ENCODE measurements at places on chromosomes 6 and 20.

DNA sequence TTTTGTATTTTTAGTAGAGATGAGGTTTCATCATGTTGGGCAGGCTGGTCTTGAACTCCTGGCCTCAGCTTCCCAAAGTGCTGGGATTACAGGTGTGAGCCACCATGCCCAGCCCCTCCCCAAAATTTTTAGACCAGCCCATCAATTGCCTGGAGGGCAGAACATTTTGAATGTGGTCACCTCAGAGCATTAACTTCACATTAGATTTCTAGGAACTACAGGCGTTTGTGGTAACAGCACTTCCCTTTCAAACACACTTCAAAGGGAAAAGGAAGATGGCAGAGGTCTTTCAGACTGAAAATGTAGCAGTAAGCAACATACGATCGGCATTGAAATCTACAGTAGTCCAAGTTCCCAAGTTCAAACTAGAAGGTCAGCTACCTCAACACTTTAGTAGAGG lies 12.3 kb upstream of the SLA2 start:
- no peak for DNase-seq

GRCh38 chr6:139965393-139965792 lies 590.9 kb upstream of the CITED2 start:
- no peak for DNase-seq

DNA sequence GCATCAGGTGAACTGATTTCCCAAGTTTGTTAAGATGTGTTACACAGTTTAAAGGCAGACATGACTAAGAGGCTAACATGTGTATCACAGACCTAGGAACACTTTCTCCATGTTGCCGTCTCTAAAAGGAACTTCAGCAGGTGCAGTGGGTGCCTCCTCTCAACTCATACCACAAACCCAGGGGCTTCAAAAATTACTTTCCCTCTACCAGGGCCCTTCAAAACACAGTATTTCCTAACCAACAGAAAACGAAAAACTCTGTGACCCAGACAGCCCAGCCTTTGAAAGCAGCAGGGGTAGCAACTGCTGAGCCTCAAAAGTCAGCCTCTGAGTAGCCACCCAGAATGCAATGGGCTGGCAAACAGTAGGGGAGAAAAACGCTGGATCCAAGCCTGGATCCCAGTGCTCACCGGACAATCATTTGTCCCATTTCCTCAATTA lies 28.5 kb downstream of the B4GALT5 start:
- no peak for DNase-seq

GRCh38 chr6:136486357-136486756 lies 63.9 kb downstream of the MAP7 start:
- no peak for DNase-seq

DNA sequence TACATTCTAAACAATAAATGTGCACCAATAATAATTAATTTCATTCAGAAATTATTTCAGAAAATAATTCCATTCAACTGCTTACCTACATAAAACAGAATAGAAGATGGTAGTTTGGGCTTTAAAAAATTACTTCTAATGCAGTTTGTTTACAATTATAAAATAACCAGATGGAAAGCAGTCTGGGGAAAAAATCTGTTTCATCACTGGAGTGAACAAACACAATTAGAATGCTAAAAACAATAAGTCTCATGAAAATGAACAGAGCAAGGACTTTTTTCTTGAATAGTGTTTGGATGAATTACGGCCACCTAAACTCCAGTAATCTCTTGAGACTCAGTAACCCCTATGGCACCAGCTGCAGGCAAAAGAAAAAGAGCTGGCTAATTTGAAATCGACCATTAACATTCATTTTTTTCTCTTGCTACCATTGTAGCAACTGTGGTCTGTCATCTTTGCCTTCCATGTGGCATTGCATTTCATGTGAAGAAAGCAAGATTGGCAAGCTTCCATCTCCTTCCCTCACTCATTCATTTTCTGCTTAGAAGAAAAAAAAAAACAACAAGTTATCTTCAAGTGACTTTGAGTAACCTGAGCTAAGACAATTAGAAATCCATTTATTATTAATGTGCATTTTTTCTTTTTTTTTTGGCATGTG lies 88.4 kb upstream of the CEP85L start:
- DNase-seq, result no peak

DNA sequence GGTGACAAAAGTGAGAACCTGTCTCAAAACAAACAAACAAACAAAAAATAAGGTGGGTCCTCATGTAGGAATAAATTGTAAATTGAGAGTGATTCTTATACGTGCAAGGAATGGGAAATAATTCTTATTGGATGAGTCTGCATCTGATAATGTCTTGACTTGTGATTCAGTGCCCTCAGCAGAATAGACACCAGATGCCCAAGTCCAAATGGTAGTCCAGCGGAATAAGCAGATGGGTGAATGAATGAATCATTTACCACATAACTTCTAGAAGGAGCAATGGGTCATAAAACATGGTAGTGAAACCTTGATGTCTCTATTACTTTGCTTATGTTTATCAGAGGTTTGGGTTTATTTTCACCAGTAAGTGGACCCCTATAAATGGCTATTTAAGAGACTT lies 747.7 kb downstream of the PHF3 start:
- DNase-seq, result no peak

- DNase-seq, result no peak
Observed at GRCh38 chr6:73585566-73586415, 65.0 kb upstream of the EEF1A1 start.

DNA sequence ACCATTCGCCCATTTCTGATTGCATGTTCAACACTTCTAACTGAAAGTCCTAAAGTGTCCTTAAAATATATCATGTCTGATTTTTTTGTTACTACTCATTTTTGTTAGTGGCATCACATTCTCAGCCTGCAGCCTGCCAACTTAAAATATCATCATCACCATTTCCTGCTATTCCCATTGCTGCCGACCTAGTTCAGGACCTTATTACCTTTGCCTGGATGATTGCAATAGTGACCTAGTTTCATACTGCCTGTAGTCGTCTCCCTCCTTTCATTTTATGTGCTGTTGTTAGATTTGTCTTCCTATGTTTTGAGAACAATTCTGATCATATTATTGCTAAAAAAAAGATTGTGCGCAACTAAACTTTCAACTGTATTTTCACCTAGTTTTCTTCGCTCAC lies 6.2 kb downstream of the RWDD1 start:
- no peak for DNase-seq

DNA sequence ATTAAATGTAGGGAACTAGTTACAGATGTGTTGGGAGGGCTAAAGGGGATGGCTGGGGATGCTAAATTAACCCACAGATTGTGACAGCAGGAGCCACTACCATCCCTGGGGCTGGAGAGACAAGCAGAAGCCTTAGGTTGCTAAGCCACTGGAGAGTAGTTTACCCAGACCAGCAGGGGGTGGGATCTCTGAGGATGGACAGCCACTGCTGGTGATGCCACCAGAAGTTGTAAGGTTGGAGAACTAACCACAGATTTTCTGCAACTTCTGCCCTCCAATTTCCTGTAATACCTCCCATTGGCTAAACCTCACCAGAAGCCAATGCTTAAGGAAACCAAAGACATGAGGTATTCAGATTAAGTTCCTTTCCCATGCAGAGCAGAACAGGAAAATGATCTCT lies 139.6 kb upstream of the NOX3 start:
- DNase-seq, result no peak

DNA sequence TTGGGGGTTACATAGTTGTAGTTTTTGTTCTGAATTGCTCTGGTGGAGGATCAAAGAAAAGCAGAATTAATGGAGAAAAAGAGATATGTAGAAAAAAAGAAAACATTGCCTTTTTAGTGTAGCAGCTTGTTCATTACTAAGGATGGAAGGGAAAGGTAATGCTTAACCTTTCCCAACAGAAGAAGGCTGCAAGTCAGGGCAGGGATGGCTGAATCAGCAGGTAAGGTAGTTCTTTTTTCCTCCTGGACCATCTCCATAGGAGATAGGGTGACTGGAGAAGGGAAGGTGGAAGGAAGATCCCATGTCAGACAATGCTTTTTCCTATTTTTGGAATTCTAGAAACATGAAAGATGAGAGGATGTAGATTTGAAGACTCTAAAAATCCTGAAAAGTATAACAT lies 79.4 kb upstream of the SUPT3H start:
- no peak for DNase-seq

GRCh38 chr20:14707865-14708596 lies 370.6 kb upstream of the FLRT3 start:
- no peak for DNase-seq

GRCh38 chr20:57175397-57176010 lies 90.9 kb downstream of the BMP7 start:
- no peak for DNase-seq

DNA sequence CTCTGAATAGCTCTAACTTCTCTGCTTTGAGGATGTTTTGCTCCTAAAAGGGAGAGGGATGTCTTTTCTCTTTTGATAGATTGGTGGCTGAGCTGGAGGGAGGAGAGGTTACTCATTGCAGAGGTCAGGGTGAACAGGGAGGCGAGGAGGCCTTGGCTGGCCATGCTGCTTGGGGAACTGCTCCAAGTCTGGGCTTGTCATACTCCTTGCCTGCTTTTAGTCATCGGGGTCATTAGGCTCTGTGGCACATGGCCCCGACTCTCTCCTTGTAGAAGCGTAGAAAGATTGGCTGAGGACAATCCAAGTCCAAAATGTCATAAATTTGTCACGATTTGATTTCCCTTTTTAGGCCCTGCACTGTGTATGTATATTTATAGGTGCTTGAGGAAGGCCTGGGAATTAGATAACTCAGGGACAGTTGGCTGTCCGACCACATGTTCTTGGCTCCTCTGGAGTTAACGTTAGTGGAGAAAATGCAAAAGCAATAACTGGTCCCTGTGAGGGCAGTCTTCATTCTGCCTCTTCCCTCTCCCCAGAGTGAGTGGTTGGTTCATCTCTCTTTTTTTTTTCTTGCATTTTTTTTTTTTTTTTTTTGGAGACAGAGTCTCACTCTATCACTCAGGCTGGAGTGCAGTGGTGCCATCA lies 160.1 kb downstream of the SCP2D1 start:
- no peak for DNase-seq

DNA sequence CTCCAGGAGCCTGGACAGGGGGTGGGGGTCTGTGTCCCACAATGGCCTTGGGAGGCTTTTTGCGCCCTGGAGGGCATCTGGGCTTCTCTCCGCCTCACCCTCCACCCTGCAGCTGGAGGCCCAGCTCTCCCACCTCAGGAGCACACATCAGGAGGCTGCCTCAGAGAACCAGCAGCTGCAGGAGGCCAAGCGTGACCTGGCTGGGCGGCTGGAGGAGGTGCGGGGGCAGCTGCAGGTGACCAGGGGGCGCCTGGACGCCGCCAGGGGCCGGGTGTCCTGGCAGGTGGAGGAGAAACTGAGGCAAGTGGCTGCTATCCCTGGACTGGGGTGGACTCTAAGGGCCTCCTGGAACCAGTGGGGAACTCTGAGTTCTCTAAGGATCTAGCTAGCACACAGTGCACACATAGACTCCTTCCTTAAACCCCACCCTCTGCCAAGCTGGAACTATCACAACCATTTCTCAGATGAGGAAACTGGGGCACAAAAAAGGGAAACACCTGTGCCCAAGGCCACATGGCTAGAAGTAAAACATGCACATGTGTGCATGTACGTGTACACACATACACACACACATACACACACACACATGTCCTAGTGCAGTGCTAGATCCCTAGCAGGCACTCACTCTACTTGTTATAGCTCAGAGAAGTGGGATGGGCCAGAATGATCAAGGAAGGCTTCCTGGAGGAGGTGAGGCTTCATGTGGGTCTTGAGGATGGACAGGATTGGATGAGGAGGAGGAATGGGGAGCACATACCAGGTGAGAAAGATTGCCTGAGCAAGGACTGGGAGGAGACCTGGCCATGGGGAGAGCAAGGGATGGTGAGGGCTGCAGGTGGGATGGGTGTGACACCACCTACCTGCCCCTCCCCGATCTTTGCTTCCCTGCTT lies 22.9 kb downstream of the RAB44 start:
- DNase-seq, result no peak

DNA sequence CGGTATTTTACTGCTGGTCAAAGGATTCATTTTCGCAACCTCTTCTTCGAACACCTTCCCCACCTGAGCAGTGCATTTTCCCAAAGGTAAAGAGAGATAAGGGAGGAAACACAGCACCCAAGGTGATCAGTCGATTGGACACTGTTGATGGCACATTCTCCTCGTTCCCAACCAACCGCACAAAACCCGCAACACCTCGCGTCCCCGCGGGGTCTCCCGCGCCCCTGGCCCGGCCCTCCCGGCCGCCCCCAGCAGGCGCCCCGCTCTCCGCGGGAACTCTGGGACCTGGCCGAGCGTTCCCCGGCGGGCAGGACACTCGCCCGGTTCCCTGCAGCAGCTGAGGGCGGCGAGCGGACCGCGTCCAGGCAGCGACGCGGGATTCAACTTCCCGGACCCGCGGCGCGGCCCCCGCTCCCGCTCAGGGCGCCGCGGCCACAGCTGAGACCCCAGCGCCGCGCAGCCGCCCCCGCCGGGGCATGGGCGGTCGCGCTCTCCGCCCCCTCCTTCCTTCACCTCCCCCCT lies 506 bp downstream of the RGS17 start:
- no peak for DNase-seq

GRCh38 chr20:63174309-63175037 lies 41.5 kb downstream of the YTHDF1 start:
- DNase-seq, result no peak

DNA sequence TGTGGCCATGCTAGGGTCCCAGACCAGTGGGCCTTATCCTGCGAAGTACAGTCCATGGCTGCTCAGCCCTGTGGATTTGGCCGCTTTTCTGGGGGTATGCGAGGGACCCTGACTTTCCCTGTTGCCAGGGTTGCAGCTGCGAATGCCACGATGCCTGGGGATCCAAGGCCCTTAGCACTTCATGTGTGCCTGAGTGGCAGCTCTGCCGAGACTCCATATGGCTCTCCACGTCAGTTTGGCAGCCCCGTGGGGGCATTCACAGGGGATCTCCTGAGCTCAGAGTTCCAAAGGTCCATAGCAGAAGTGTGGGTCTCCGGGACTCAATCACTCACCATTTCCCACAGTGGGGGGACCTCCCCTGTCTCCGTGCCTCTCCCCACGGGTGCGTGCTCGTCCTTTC lies 319.5 kb downstream of the DOK5 start:
- no peak for DNase-seq
